ENCODE measurements at places on chromosomes 11 and 22.
A peak's percentile ranks its signal among the peaks of the same experiment; 100 is the strongest.

DNA sequence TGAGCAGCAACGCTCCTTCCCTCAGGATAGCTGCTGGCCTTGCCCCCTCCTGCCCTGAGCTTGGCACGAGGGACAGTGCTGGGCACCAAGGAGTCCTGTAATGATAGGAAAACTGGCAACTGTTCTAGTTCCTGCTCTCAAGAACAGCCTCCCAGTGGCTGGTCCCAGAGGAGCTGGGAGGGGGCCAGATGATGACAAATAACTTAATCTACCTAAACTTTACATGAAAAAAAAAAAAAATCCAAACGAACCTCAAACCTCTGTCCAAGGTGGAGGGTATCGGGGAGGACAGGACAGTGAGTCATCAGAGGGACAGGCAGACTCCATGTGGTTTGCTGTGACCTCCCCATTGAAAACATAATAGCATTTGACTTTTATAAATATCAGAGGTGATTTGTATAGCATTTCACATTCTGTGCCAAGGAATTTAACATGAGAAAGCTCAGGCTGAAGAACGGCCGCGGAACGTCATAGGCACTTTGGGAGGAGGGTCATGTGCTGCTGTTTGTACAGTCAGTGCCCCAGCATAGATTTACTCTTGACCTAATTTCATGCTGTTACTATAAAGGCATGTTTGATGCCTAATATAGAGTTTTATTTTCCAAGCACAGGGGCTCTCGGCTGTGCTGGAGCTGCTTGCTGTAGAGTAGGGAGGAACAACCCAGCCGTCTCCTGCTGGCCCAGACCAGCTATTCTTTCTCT, 98.2 kb upstream of the NNMT start:
- DNase-seq: peak; percentile 82

- peak; percentile 66 for DNase-seq
These were observed at the start of gene KCTD17 for GRCh38 chr22:37051391-37052385. TSS of gene KCTD17 (plus strand) at chr22:37051742. CDS start at chr22:37051761, 19 bp downstream.

- no peak for DNase-seq
These were observed 56.2 kb downstream of the GGTLC2 start for GRCh38 chr22:22700631-22701030.

DNA sequence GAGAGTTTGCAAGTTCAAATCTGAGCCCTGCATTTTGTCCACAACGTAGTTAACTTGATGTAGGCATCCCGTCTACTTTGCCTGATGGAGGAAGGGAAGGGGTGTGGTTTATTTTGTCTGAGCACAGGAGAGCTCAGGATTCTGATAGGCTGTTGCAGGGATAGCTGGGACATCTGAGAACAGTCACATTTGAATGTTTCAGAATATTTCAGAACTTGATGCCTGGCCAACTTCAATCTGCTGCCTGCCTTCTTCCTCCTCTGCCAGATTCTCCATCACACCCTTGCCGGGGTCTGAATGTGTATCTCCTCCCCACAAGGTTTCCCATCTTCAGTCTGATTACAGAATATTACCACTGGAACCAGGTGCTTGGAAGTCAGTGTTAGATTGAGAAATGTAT, 51.6 kb downstream of the NTM start:
- no peak for DNase-seq

- DNase-seq: no peak
These were observed 27.1 kb upstream of the GRK2 start for GRCh38 chr11:67238894-67239782.

DNA sequence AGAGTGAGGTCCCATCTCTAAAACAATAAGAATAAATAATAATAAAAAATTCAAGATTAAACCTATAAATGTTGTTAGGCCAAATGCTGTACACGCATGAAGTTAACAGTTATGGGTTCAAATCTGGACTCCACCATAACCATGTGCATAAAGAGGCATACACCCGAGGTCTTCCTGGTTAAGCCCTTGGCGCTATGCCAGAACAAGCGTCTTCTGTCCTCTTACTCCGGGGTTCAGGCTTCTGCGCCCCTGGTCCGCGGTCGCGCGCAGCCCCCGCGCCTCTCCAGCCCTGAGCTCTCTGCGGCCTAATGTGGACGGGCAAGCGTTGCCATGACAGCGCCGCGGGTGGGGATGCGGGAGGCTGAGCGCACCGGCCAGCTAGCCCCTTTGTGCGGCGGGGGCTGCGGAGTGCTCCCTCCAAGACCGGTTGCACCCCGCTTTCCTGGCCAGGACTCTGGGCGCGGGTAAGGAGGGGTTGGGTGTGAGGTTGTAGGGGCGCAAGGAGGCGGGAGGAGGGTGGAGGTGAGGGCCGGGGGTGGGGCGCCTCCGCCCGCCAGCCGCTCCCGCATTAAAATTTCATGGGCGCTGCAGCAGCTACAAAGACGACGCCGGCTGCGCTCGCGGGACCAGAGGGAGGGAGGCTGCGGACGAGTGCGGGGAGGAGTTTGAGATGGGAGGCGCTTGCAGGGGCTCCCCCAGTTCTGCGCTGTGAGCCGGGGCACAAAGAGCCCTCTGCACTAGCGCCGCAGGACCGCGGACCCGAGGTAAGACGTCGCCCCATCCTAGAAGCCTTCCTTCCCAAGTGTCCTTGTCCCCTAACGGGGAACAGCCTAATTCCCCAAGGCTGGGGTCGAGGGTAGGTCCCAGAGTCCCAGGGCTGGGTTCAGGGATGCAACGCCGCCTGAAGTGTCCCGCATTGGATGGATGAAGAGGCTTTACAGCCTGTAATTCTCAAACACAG, at the start of gene MIAT:
Gene MIAT (plus strand): TSS at position 698 of the 961 bp plus-strand sequence.
- no peak for DNase-seq

DNA sequence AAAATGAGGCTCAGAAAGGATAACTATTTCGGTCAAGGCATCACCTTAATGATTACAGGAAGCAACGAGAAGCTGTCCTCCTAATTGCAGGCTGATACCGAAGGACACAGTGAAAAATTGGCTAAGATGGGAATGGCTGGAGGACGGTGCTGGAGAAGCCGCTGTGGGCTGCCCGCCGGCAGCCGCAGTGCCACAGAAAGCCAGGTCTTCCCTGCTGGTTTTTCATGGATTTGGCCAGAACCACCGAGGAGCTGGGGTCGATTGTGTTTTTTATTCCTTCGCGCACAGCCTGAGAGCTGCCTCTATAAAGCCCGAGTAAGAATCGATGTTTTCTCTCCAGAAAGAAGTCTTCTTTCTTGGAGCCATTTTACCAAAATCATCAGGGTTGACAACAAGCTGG, 1484.2 kb downstream of the BRD1 start:
- DNase-seq: no peak

GRCh38 chr11:123145220-123145619, 49.8 kb downstream of the CLMP start:
- DNase-seq: no peak

DNA sequence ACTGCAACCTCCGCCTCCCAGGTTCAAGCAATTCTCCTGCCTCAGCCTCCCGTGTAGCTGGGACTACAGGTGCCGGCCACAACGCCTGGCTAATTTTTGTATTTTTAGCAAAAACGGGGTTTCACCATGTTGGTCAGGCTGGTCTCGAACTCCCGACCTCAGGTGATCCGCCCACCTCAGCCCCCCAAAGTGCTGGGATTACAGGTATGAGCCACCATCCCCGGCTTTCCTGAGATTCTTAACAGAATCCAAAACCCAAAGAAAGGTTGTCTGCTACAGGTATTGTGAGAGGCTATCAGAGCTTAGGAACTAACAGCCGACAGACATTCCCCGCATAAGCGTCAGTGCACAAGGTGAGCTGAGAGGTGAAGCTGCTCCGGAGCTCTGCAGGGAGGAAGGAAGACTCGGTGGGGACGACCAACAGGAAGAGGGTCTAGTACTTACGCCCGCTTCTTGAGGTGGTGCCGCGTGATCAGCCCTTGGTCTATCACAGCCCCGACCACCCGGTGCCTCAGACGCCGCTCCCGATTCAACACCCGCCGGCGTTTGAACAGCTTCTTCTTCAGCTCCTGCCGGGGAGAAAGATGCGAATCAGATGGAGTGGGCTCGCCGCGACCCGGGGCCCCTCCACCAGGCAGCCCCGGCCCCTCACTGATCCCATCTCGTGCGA, 470 bp downstream of the C11orf98 start:
- DNase-seq: no peak

- no peak for DNase-seq
These were observed 3.2 kb downstream of the PRDM10 start for GRCh38 chr11:129999407-129999806.

- no peak for DNase-seq
These were observed 25.1 kb downstream of the RNF185 start for GRCh38 chr22:31185056-31185455.

DNA sequence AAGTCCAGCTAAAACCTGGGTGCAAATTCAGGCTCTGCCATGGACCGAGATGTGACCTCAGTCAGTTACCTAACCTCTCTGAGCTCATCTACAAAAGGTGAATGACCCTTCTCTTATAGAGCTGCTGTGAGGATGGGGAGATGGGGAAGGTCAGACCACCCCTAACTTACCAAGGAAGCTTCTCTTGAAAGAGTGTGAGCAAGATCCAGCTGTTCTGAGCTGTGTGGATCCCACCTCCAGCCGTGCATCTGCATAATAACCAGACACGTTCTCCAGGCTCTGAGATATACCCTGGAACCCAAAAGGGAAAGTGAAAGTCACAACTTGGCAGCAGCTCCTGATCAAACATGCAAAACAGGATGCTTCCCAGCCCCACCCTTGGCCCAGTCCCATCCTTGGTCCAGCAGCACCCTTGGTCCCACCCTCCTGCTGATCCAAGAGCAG, at the start of gene APOL3:
Gene APOL3 (minus strand): TSS at position 257 of the 444 bp plus-strand sequence. CDS start 11,700 bp downstream, outside the sequence.
- peak; percentile 75 for DNase-seq

DNA sequence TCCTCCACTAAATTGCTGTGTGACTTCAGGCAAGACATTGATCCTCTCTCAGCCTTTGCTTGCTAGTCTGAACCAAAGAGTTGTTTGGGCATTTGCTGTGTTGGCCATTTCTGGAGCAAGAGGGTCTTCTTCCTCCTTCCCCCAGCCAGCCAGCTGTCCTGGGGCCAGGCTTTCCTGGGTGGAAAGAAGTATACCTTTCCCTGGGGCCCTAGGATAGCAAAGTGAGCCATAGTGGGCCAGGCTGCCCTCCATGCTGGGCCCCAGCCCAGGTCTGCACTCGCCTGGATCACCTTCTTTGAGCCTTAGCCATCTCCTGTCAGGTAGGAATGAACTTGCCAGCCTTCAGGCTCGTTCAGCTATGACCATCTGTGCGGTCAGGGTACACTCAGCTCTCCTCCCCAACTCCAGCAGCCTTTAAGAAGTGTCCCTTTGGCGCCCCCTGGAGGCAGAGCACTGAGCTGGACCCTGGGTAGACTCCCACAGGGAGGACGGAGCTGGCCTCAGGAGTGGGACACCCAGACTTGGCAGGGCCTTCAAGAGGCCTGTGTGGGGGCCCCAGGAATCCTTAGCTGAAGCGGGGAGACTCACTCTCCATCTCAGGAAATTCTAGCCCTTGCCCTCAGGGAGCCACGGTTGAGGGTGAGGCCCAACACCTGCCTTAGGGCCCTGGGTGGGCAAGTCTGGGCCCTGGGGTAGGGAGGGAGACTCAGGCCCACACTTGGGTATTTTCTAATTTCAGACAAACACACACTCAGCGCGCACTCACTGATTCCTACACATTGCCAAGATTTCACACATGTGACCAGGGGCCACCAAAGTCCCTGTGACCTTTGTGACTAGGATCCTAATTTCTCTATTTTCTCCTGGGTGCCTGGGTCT, 35.6 kb upstream of the TPBGL start:
- peak; percentile 80 for DNase-seq

DNA sequence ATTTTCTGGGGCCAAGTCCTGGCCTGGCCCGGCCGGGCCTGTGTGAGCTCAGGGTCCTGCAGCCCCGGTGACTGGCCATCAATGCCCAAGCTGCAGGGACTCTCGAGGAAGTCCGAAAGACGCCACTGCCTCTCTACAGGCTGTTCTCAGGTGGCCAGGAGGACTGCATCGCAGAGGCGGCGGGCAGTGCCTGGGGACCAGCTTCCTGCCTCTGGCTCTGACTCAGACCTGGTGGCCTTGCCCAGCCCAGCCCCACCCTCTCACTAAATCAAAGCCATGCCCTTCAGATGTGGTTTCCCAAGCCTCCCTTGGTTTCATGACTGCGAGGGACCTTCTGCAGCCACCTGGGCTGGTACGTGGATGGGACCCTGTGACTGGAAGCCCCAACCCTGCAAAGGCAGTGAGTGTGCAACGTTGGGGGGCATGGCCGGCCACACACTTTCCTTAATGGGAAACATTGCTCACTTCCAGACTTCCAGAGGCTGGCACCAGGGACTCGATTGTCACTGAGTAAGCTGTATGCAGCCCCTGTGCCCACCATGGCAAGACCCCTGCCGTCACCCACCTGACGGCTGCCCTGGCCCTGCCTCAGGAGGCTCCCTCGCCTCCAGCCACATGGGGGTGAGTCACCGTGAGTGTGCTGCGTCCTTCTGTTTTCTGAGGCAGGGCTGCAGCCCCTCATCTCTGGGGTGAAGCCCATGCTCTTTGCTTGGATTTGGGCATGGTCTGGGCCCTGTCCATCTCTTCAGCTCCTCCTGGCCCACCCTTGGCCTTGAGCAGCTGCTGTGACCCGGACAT, 6.0 kb upstream of the FGF3 start:
- no peak for DNase-seq

DNA sequence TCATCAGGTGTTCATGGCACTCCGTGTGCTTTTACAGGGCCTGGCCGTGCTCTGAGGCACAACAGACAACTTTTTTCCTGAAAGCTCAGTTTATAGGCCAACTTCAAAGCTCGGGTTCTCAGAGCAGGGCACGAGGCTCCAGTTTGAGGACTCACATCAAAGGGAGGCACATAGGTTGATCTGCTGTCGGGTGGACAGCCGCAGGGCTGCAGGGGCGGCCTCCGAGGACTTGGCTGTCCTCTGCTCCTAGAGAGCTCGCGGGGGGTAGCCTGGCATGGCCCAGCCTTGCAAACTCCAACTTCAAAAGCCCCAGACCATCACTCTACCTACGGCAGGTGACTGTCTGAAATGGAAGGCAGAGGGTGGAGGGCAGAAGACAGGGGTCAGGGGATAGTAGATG, 31.6 kb downstream of the C11orf58 start:
- no peak for DNase-seq

- DNase-seq: no peak
These were observed 433.7 kb upstream of the B3GAT1 start for GRCh38 chr11:134845474-134846327.

- DNase-seq: no peak
These were observed 6.7 kb downstream of the JOSD1 start for GRCh38 chr22:38694049-38694448.

All from muscle of arm (tissue), 14 donors.